ENCODE measurements at places on chromosomes 2 and 18.

DNA sequence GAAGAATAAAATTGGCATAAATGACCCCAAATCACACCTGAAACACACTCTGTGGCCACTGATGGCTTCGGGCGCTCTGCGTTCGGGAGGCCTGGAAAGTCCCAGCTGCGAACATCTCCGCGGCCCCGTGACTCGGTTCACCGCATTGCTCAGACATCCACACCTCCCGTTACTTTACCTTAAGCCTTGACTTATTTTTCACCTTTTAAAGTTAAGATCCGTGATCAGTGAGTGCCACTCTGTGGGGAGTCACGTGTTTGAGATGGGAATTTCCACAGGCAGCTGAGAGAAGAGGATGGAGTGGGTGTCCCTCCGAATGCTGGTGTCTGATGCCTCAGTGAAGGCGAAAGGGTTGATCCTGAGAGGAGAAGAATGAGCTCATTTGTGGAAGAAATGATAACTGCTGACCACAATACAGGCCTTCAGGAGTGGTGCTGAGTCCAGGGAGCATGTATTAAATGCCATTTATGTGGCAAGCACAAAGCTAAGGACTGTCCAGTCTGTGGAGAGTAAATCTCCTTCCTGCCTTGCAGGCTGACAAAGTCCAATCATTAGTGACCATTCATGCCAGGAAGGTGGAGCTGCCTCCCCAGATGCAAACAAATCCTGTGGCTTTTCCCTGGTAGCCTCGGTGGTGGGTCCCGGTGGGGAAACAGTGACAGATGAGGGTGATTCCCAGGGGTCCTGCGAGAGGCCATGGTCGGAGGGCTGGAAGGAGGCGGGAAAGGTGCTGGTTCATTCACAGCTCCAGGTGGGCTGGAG is 168.8 kb downstream of the RTP5 start:
- no peak for DNase-seq

DNA sequence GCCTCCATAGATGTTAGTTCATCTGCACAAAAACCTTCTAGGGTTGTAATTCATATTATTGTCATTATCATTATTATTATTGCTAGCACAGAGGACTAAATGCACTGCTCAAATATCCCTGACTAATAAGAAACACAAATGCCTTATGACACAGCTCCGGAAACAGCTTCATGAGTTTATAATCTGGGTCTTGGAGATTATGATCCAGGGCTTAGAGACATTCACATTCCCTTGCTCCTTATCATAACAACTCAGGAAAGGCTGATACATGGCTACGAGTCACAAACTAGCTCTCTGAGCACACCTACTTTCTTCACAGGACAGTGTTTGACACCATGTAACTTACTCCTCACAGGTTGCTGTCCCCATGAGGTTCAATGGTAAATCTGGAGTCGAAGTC is 102.2 kb upstream of the TTC39C start:
- no peak for DNase-seq

DNA sequence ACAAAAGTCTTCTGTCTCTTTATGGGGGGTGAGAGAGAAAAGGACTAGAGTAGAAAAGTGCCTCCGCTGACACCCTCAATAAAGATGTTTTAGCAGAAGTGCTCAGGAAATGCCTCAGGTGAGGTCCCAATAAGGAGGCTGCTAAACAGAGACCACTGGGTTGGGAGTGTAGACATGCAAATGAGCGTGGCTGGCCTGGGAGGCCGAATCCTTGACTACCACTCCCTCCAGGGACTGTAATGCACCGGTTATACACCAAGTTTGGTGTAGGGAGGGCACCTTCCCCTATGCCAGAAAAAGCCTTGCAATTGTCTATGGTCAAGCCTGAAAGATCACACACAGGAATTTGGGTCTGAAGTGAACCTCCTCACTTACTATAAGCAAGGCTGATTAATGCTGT is 1.8 kb downstream of the TMX3 start:
- no peak for DNase-seq

DNA sequence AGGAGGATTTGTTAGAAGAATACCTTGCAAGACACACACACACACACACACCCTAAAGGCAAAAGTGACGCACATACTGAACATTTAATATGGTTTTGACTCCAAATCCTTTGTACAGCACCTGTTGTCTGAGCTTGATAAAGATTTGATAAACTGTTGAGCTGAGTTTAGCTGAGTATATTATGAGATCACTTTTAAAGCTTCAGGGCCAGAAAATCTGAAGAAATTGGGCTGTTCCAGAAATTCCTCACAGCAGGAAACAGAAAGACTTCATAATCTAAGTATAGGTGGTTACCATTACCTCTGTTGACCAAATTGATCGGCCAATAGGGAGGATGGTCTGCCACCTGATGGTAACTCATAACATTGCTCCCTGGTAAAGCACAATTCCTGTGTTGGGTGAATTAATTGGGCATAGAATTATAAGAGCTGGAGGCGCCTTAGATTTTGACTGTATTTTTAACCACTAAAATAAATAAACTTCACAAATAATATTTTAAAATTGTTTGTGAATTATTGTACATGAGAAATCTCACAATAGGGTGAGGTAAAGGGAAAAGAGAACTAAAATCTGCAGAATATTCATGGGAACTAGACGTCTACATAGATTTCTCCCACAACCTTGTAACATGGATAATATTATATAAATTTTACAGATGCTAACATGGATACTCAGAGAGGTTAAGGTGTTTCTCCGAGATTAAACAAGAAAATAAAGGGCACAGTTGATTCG is 21.8 kb upstream of the RPIA start:
- DNase-seq = no peak

Data from stimulated activated CD8-positive, alpha-beta memory T cell treated with anti-CD3 and anti-CD28 coated beads, Interleukin-7, amount 100 ng/mL, for 1 hour (primary cell).